Fibroblast of lung (primary cell): ENCODE measurements at places on chromosomes 16 and 17. TPM values are rescaled to one million over a fixed set of nuclear protein-coding genes. Genes with fewer than 3 reads are reported as not detected.

Gene CLEC19A
- not detected in 2 replicates for total RNA-seq

Gene ALOX15B
- not detected in 2 replicates for total RNA-seq

Gene TMEM100
- total RNA-seq: 1.7 and 2.6 TPM in 2 replicates

Gene CCL11
- total RNA-seq: not detected in 2 replicates

Gene RAMP2
- total RNA-seq: 0.17 and 0.26 TPM in 2 replicates

Gene CBX8
- total RNA-seq: 3.3 and 4.0 TPM in 2 replicates

Gene KRT27
- total RNA-seq: not detected in 2 replicates

Gene WIPF2
- 4.6 and 7.6 TPM in 2 replicates for total RNA-seq

Gene SSTR5
- total RNA-seq: not detected in 2 replicates

Gene CCL16
- total RNA-seq: not detected in 2 replicates

Gene SLC35G6
- total RNA-seq: not detected in 2 replicates

Gene CA10
- not detected in 2 replicates for total RNA-seq

Gene SLC47A2
- total RNA-seq: not detected in 2 replicates

Gene KRT40
- total RNA-seq: not detected in 2 replicates

Gene DOC2B
- not detected in 2 replicates for total RNA-seq

Gene SDK2
- under 0.01 and 0.26 TPM in 2 replicates for total RNA-seq

Gene RASL10B
- 1.5 and 4.1 TPM in 2 replicates for total RNA-seq
